ENCODE measurements at places on chromosomes 5 and 9.

GRCh38 chr5:6583049-6583880 is 49.6 kb downstream of the NSUN2 start:
- DNase-seq: peak; percentile 88

DNA sequence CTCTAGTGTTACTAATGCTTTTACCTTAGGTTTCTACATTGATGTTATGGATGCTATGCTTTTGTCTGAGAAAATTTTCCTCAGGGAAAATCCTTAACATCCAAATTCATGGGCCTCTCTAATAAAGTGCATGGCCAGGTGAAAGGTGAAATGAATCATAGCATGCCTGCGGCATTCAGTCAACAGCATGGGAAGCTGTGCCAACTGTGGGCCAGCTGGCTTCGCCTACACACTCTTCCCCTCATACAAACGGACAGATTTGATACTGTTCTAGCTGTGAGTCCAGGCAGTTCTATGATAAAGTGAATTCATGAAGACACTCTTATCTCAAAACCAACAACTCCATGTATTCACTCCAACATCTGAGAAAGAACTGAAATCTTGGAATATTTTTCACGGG is 374.1 kb downstream of the PLK2 start:
- DNase-seq: no peak

- no peak for DNase-seq
Observed at GRCh38 chr5:6059137-6059800, 319.1 kb downstream of the MED10 start.

DNA sequence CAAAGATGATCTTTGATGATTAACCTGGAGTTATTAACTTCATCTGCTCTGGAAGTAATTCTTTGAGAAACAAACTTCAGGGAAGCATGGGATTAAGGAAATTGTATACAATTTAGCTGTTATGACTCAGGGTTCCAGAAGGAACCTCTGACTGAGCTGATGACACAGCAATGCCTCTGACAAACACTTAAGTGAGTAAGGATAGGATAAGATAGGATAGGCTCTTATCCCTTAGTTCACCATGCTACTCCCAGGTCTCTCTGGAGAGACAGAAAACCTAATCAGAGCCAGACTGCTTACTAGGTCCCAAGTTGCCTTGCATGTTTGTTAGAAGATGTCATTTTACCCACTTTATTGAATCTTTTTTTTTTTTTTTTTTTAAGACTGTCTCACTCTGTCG is 12.6 kb upstream of the TMEM38B start:
- DNase-seq: no peak

DNA sequence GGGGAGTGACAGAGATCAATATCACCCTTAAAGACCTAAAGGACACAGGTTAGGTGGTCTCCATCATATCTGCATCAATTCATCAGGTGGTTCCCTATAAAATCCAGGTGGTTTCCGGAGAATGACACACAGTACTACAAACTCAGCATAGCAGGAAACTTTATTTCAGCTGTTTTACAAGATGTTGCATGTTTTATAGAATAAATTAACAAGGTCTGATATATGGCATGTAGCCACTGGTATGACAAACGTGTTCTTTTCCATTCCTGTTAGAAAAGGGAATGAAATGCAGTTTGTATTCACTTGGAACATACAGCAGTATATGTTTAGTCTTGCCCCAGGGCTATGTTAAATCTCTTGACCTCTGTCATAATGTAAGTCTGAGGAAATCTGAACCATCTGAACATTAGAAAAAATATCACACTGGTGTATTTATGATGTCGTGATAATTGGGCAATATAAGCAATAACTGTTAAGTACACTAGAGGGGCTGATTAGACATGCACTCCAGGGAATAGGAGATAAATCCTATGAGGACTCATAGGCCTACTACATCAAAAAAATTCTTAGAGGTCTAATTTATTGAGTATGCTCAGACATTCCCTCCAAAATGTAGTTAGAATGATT is 42.2 kb upstream of the TNFSF8 start:
- DNase-seq: no peak

- DNase-seq: no peak
Observed at GRCh38 chr9:34446468-34446891, 11.9 kb downstream of the FAM219A start.

Data from NCI-H1417 (cell line).